Tibial artery (tissue), 4 donors: ENCODE measurements at places on chromosomes 4 and X.
A peak's percentile ranks its signal among the peaks of the same experiment; 100 is the strongest.

DNA sequence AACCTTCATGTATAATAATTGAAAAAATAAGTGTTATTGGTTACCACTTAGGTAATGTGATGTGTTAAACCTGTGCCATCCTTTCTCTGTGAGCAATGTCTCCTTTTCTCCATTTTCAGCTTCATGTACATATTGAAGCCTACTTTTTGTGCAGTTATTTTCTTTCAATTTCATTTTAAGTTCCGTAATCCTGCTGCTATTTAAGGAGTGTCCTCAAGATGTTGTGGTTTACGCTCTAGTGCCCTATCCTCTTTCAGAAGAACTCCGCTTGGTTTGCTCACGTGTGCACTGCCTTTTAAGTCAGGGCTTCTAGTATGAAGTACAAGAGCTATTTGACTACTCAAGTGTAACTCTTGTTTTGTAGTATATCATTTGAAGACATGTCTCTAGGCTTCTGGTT lies 2253.2 kb upstream of the TENM3 start:
- DNase-seq, result no peak

DNA sequence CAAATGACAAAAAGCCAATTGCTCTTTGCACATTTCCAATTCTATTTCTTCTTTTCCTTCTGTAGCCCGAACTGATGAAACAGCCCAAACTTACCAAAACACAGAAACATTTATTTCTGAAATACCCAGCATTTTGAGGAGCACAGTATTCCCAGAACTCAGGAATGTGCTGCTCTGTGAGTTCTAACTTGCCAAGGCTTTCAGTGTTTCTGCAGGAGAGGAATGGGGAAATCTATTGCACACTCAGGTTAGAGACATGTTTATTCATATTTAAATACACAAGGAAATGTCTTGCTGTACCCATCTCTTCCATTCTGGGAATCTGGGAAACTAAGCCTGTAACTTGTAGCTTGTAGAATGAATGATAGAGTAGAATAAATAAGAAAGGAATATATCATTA lies 10.7 kb downstream of the TMPRSS11D start:
- DNase-seq, result no peak

GRCh38 chr4:142278663-142279062 lies 567.4 kb downstream of the INPP4B start:
- DNase-seq, result no peak

- DNase-seq, result no peak
Observed at GRCh38 chr4:108107101-108107500, 61.6 kb downstream of the LEF1 start.

DNA sequence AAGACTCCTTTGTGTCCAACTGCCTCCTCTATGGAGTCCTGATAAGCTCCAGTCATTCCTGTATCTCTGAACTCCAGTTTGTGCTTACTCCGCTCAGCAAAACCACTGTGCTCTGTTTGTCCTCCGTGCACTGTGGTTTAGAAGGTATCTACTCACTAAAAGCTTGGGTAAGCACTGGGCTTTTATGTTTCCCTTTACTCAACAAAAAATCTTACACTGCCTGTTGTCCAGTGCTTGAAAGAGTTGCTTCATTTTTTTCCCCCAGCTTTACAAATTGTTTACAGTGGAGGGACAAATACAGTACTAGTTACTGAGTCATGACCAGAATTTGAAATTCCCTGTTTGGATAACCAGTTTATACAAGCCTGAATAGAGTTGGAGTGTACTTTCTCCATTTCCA lies 545.3 kb upstream of the FAT1 start:
- no peak for DNase-seq

DNA sequence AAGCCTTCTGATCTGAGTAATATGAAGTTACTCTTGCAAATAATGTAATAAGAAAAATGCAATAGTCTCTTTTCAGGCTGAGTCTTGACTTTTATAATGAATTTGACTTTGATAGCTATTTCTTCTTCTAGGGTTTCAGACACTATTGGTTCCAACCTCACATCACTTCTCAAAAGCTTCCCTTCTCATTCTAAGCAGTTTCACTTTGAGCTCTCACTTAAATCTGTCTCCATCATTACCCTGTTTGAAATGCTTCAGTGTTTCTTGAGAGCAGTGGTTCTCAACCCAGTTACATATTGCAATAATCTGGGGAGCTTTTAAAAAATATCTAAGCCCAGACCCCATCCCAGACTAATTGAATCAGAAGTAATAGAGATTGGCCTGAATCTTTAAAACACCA lies 40.5 kb upstream of the BMP2K start:
- no peak for DNase-seq

DNA sequence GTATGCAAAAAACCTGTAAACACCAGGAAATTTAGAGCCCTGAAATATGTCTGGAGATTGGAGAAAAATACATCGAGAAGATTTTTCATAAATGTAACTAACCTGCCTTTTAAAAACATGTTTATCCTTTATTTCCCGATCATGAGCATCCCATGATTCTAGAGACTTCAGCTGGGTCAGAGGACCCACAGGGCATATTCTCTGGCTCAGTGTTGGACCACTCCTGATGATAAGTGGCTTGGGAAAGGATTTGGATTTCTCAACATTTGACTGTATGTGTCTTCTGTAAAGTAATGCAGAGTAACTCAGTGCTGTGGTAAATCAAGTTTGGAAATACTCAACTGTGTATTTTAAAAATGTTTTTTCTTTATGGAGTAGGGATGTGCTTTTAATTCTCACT lies 40.0 kb upstream of the ANK2 start:
- no peak for DNase-seq

- no peak for DNase-seq
Observed at GRCh38 chrX:13649838-13650237, 3.1 kb upstream of the TCEANC start.

DNA sequence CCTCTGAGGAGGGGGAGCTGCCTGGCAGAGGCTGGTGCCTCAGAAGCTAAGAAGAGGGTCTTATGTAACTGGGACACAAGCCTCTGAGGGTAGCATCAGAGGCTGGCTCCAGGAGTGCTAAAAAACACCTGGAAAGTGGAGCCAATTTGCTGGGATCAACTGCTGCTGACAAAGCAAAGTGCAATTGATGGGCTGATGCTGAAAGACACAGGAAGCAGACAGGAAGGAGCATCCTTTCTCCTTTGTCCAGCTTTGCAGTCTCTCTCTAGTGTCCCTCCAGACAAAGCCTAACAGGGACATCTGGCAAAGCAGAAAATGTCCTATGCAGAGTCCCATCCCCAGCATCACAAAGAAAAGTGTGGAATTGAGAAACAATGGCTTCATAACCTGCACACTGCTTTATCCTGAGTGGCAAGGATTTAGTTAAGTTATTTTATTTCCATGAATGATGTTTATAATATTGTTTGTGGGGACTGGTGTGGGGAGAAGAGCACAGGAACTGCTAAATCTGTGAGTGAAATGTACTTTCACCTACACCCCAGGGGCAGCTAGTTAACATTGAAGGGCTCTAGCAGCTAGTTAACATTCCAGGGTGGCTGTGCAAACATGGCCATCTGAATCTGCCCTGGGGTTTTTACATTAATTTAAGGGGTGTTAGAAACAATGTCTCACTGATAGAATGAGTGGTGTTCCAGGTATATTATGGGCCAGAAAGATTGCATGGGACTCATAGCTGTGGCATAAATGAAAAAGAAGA lies 25.6 kb upstream of the MBTPS2 start:
- no peak for DNase-seq

GRCh38 chrX:40104985-40105834 lies 7.5 kb upstream of the BCOR start:
- DNase-seq, result peak; percentile 76

DNA sequence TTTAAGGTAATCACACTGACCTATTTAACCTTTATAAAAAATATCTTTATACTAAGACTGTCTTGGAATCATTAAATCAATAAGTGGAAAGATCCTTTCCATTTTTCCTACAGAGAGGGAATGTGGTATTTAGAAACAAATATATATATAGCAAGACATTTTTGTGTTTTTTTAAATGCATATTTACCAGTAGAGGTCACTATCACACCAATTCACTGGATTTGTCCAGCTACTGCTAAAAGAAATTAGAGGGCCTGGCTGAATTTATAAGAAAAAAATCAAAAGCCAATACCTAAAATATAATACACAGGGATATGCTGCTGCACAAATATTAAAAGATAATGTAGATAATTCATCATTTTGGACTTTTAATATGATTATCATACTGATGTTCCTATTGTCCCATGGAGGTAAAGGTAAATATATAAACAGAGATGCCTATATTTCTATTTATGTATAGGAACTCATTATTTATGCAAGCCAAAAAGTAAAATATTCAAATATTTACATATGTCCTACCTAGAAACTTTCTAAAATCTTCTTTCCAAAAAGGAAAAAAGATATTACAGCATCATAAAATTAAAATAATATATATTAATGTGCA lies 69.5 kb downstream of the PDE5A start:
- DNase-seq, result no peak

DNA sequence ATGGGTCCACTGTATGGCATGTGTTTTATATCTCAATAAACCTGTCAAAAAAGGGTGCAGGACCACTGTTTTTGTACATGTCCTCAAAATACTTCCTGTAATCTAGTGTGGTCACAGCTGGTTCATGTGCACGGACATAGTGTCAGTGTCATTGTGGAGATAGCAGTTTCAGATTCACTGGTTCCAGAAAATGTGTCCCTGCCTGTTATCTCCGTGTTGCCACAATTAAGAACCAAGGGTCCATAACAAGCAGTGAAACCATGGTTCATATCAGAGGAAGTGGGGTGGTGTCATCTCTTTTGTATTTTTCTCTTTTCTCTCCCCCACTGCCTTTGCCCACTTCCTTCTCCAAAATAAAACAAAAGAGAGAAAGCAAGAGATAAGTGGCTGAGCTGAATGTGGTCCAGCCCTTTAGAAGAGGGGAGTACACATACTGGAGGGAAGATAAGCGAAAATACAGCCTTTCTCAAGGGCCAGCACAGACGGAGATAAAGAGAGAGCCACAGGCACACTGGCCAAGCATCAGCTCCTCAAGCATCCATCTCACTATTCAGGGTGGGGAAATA lies 51.2 kb downstream of the TBL1X start:
- no peak for DNase-seq

DNA sequence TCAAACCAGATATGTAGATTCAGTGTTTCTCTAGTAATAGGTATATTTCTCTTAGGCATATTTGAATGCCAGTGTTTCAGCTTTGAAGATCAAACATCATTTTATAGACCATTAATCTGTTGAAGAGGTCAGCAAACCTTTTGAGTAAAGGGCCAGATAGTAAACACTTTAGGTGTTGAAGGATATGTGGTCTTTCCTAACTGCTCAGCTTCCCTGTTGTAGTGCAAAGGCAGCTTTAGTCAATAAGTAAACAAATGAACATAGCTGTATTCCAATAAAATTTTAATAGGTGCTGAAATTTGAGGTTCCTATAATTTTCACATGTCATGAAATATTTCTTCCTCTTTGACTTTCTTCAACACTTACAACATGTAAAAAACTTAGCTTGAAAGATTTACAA lies 201.6 kb downstream of the ADGRL3 start:
- DNase-seq, result no peak

- no peak for DNase-seq
Observed at GRCh38 chr4:6856391-6856790, 53.2 kb upstream of the TBC1D14 start.

GRCh38 chr4:62407534-62407933 lies 1207.4 kb downstream of the ADGRL3 start:
- no peak for DNase-seq

GRCh38 chrX:7828594-7828993 lies 14.4 kb upstream of the VCX start:
- DNase-seq, result no peak

DNA sequence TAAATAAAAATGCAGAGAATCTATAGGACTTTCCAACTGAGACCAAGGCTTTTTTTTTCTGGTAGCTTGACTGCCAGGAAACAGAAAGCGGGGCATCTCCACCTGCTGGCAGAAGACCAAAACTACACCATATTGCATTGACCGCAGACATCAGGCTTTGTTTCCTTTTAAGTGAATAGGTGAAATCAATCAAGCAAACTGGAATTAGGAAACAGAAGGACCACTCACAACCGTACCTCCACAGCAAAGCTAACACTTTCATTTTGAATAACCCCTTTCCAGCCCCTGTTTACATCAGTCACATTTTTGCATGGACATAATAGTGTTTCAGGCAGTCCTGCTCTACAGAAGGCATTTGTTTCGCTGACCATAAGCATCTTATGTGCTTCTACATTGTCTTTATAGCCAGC lies 218.2 kb downstream of the IDS start:
- no peak for DNase-seq

- DNase-seq, result no peak
Observed at GRCh38 chr4:26874110-26874509, 13.5 kb downstream of the STIM2 start.

GRCh38 chrX:138718941-138719340 lies 7.4 kb upstream of the FGF13 start:
- no peak for DNase-seq

DNA sequence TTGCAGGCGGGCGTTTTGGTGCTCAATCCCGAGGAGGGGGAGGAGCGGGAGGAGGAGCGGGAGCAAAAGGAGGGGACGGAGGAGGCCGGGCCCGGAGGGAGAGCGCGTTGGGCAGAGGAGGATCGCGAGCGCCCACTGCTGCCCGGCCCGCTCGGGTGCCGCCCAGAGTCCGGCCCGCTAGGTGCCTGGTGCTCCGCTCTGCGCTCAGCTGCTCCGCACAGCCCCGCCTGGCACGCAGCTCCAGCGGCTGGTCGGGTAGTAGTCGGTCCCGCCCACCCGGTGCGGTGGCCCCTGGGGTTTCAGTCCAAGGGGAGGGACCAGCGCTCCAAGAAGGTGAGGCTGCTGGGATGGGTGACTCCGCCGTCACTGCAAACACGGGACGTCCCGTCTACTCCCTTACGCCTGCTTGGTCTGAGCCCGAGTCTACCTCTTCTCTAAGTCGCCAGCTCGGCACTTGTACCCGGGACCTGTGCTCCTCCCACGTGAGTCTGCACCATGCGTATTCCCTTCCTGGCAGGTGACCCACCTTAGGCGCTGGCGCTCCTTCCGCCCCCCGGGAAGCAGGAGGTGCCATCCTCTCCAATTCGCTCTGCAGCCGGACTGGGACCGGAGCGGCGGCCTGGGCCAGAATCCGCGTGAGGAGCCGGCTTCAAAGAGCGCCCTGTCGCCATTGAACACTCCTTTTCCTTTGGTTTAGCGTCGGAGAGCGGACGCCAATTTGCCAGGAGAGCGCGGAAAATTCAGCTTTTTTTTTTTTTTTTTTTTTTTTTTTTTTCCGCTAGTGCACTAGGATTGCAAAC lies 405 bp upstream of the HS3ST1 start:
- DNase-seq, result peak; percentile 82

GRCh38 chr4:123578276-123579029 lies 181.9 kb downstream of the SPRY1 start:
- DNase-seq, result no peak

GRCh38 chrX:118156254-118156952 lies 39.8 kb upstream of the KLHL13 start:
- no peak for DNase-seq
